ENCODE measurements at places on chromosomes 11 and 22.

DNA sequence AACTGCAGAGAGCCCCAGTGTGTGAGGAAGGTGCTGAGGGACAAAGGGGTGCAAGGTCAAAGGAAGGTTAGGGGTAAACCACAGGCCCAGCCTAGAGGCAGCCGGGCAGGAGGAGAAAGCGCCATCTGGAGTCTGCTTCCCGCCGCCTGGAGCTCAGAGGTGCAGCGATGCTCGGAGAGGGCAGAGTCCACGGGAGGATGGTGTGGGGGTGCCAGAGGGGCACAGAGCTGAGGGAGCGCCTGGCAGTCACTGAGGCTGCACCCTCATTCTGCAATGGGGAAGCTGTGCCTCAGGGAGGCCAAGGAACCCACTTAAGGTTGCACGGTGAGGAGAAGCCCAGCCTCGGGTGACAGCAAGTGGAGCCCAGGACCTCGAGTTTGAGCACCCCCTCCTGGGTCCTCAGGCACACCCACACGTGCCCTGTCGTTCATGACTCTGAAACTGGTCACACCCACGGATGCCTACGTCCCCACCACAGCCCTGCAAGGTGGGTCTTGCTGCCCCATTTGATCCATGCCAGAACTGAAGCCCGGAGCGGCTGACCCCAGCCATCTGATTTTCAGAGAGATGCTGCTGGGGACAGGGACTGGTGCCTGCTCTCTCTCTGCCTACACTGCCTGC, 1.6 kb downstream of the IL2RB start:
- DNase-seq = no peak

GRCh38 chr11:67022961-67023956, at the start of gene SYT12:
SYT12 (plus strand) TSS chr11:67023134; CDS start chr11:67030145, 7,011 bp downstream.
- DNase-seq = no peak

- DNase-seq = no peak
Measured at GRCh38 chr11:44356351-44356750, 46.4 kb upstream of the ALX4 start.

DNA sequence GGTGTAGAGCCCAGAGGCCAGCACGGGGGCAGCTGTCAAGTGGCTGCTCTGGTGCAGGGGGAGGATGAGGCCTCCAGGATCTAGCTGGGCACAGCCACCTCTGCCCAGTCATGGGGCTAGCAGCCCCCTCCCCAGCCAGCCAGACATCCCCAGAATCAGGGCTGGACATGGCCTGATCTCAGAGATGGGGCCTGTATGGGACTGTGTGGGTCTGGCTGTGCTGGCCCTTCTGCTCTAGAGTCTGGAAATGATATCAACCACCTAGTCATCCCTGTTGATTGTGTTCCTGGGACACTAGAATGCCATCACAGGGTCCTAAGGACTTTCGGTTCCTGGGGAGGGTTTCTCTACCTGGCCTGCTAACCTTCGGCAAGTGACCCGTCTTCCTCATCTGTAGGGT, 2.8 kb downstream of the FLRT1 start:
- no peak for DNase-seq

DNA sequence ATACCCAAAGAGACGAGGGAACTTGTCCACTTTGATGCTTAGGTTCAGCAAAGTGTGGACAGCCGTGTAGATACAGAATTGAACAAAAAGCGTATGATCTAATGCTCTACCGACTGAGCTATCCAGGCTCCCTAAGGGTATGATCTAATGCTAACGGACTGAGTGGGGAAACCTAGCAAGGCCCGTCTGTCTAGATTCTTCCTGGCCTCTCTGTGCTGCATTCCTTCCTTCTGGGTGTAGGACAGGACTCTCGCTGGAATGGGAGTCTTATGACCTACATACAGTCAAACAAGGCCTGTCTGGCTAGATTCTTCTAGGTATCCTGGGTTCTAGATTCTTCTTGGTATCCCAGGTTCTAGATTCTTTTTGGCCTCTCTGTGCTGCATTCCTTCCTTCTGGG, 8.4 kb upstream of the SLC15A3 start:
- DNase-seq = no peak

- no peak for DNase-seq
Measured at GRCh38 chr22:44192098-44192815, 11.5 kb downstream of the PARVG start.

- DNase-seq = no peak
Measured at GRCh38 chr11:116849486-116849885, 12.1 kb upstream of the APOA1 start.

DNA sequence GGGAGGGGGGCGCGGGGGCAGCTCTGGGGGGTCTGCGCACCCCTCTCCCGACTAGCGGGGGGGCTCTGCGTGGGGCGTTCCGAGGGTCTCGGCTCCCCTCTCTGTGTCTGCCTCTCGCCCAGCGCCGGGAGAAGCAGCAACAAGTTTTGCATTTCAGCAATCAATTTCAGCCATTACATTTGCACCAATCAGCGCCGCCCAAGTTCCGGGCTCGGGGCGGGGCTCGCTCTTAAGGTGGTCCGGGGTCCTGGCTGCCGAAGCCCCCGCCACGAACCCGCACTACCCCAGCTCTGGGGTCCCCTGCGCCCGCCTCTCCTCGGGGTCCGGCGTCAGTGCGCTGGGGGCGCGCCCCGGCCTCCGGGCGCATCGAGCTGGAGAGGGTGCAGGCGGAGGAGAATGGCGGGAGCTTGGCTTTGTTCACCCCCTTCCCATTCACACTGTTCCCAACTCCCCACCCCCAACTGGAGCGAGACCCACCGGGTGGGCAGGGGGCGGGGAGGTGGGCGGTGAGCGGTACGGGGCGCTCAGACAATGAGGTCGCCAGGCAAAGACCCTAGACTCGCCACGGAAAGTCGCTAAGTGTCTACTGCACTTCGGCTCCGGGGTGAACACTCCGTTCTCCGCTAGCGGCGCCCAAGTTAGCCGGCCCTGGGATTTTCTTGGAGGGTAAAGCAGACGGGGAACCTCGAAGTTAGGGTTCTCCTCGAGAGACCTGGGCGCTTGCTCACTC, at the start of gene MN1:
MN1 (minus strand) TSS at position 141 of the 730 bp plus-strand sequence. CDS start 1,213 bp downstream, outside the sequence.
- DNase-seq = peak; percentile 43

- peak; percentile 47 for DNase-seq
Measured at GRCh38 chr22:36470162-36470993, 11.1 kb downstream of the TXN2 start.

DNA sequence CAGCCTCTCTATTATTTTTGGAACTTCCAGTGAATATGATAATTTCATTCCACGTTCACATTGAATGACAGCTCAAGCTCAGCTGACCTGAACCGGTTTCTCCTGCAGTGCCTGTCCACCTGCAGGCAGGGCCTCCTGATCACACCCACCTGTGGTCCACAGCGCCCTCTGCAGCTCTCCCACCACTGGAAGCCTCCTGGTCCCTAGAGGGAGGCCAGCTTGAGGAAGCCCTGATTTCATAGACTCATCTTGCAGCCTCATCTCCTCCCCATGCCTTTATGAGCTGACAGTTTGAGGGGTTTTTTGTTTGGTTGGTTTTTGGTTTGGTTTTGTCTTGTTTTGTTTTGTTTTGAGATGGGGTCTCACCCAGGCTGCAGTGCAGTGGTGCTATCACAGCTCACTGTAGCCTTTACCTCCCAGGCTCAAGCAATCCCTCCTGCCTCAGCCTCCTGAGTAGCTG, 29.9 kb upstream of the MALAT1 start:
- DNase-seq = no peak

GRCh38 chr11:3934658-3935057, 79.2 kb downstream of the STIM1 start:
- DNase-seq = no peak

GRCh38 chr11:63567044-63567840, 4.1 kb upstream of the PLAAT2 start:
- peak; percentile 24 for DNase-seq
